RCC 7860 (cell line): ENCODE measurements at places on chromosomes 16 and 17.
A peak's percentile ranks its signal among the peaks of the same experiment; 100 is the strongest.

DNA sequence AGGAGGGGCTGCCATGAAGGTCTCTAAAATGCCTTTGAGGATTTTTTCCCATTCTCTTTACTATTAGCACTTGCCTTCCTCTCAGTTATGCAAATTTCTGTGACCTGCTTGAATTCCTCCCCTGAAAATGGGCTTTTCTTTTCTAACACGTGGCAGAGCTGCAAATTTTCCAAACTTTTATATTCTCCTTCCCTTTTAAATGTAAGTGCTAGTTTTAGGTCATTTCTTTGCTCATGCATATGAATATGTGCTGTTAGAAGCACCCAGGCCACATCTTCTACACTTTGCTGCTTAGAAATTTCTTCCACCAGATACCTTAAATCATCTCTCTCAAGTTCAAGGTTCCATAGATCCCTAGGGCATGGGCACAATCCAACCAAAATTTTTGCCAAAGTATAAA is 11.8 kb downstream of the CLEC10A start:
- no peak for DNase-seq

DNA sequence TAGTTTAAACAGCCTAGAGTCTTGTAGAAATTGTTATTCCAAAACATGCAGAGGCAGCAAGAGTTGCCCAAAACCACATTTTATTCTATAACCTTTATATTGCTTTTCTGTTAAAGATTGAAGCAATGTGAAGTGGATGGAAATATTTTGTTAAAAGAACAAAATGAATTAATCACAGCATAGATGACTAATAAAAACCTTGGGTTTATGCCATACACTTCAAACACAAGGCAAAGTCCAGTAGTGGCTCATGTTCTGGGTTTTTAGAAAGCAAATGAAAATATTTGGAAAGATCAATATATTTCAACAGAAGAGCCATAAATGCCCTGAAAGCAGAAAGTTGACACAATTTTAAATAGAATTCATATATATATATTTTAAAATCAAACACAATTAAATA is 36.7 kb upstream of the ULK2 start:
- DNase-seq = no peak

GRCh38 chr17:12342609-12343435 is 322.1 kb downstream of the MAP2K4 start:
- no peak for DNase-seq

GRCh38 chr17:29068818-29069217 is 25.9 kb downstream of the PIPOX start:
- no peak for DNase-seq

DNA sequence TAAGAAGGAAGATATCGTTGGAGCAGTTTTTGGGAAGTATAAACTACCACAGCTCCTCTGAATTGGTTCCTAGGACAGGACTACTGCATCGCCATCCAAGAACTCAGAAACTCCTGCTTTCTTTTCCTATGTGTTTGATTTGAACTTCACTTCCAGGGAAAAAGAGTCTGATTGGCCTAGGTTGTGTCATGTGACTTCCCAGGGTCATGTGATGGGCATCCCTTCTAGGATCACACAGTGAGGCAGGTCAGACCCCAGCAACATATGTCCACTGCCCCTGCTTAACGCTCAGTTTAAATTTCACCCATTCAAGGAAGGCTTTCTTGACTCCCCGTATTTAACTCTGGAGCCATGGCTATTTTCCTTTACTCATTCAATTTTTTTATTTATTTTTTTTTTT is 445.2 kb upstream of the SALL1 start:
- DNase-seq = no peak

DNA sequence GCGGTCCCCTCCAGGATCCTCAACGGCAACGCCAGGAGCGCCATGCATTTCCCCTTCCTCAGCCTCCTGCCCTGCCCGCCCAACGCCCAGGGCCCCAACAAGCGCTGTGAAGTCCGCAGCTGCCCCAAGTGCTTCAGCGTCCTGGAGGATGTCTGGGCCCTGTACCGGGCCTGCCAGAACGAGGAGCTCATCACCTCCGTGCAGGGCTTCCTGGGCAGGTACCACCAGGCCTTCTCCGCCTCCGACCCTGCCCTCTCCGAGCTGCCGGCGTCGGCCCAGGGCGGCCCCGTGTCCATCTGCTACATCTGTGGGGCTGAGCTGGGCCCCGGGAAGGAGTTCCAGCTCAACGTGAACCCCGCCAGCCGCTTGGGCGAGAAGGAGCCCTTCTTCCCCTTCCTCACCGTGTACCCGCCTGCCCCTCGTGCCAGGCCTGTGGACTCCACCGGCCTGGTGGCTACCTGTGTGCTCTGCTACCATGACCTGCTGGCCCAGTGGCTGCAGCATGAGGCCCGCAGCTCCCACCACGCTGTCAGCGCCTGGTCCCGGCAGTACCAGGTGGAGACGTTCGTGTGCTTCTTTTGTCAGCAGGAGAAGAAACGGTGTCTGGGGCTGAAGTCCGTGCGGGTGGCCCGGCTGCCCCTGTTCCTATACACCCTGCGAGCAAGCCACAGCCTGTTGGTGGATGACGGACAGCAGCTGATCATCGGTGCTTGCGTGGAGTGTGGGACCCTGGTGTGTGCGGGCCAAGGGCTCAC is 58.9 kb upstream of the CIBAR2 start:
- DNase-seq = no peak

DNA sequence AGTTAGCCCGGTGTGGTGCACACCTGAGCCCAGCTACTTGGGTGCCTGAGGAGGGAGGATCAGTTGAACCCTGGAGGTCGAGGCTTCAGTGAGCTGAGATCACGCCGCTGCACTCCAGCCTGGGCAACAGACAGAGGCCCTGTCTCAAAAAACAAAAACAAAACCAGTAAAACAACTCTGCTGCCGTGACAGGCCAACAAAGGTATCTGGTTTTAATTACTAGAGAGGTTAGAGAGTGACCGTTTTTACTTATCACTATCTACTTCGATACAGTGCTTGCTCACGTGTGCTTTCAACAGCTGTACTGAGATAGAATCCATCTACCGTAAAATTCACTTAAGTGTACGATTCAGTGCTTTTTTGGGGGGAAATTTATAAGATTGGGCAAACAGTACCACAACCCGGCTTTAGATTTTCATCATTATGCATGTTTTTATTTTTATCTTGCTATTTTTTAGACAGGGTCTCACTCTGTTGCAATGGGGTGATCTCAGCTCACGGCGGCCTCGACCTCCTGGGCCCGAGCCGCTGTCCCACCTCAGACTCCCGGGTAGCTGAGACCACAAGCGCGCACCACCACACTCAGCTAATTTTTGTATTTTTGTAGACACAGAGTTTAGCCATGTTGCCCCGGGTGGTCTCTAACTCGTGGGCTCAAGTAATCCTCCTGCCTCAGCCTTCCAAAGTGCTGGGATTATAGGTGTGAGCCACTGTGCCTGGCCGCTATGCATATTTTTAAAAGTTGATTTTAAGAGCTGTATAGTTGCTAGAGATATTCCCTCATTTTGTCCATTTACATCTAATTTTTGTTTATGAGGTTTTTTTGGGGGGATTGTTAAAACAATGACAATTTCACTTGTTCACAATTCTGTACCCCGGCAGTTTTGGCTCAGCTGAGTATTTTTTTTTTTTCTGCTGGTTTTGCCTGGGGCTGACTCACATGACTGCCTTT is 30.9 kb downstream of the SERPINF1 start:
- DNase-seq = no peak

GRCh38 chr17:79174905-79175856 is 100.6 kb downstream of the ENGASE start:
- DNase-seq = peak; percentile 48
